ENCODE measurements at places on chromosomes 13 and 19.

DNA sequence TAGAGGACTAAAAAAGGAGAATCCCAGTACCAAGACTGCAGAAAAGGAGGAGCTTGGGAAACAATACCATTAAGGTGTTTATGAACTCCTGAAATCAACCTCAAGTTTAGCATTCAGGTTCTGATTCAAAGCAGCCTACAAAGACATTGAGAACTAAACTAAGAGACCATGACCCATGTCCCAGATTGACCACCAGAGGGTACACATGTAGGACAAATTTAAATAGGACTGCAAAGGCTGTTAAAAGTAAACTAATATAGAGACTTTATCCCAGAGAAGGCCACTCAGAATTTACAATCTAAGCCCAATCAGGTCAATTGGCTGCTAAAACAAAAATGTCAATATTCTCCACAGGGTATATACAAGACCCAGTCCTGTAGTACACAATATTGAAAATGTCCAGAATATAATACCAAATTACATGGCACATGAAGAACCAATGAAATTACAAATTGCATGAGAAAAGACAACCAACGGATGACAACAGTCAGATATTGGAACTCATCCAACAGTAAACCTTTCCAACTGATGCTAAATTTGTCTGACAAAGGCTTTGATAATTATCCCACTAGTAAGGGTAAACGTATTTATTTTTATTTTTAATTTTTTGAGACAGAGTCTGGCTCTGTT lies 682.4 kb downstream of the UQCRFS1 start:
- no peak for DNase-seq

DNA sequence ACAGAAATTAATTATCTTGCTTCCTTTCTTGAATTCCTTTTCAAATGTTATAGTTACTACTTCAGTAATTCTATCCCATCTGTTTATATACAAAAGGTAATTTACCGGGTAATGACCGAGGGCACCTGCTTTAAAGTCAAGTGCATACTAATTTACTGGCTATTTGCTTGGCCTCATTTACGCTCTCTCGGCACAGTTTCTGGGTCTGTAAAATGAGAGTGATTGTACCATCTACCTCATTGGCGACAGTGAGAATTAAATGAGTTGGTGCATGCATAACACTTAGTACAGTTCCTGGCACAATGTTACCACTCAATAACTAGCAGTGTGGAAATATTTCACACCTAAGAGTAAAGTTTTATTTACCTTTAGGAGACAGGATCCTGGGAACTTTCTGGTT lies 111.6 kb downstream of the GGACT start:
- DNase-seq = no peak

DNA sequence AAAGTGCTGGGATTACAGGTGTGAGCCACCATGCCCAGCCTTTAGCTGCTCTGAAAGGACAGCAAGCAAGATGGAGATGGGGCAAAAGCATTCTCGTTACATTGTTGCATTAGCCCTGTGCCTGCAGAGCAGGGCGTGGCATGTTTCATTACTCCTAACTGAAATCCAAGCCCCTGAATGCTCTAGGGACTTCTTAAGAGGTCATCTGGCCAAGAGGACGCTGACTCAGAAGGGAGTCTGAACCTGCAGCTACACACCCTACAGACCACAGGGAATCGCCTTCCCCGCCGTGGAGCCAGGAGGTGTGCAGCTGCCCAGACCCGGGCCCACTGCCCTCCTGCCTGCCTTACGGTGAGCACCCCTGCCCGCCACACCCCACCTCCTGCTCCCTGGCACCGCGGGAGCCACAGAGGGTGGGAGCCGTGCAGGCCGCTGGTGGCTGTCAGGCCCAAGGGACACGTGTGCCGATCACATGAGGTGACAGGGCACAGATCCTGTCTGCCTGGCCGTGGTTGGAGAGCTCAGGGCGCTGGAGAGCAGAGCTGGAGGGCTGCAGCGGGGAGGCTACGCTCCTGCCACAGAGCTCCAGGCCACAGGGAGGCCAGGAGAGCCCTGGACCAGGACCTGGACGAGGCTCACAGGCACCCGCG lies 27.2 kb downstream of the ADPRHL1 start:
- DNase-seq = no peak

DNA sequence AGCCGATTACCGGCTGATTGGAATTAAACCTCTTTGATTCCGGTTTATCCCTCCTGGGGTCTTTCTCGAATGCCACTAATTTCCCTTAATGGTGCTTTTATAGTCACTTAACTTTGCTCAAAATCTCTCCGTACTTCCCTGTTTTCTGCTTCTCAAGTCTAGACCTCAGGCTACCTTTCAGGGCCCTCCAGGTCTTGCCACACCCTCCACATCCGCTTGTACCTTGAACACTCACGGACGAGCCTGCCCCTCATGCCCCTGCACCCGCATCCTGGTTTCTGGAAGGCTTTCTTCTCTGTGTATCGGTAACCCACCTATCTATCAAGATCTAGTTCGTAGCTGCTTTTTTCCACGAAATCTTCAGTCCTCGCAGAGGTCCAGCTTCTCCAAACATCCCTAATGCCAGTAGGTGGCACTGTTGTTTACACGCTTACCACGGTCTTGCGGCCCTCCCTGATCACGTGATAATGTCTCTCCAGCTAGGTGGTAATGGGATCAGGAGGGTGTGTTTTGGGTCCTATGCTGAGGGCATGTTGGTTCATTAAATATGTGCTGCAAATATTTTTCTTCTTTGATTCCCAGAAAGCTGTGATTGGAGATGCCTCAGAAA lies 13.8 kb downstream of the ATP12A start:
- DNase-seq = no peak

DNA sequence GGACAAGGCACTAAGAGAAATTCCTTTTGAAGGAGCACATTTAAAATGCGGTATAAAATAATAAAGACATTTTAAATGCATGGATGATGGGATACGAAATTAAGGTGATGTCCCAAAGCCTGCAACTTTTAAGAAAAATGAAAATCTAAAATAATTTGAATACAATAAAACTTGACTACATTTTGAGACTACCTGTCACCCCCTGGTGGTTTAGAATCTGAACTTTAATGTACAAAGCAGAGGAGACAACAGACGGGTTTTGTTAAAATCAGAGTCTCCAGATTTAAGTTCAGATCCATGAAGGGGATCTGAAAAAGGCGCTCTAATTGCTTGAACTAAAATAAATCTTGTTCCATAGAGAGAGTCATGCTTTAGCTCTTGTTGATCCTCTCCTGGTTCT lies 1129.3 kb upstream of the PCDH20 start:
- DNase-seq = no peak
